NCI-H1105 (cell line): ENCODE measurements at places on chromosomes 16 and 17.

- no peak for DNase-seq
Observed at GRCh38 chr17:39757931-39758873, 20.5 kb downstream of the GRB7 start.

DNA sequence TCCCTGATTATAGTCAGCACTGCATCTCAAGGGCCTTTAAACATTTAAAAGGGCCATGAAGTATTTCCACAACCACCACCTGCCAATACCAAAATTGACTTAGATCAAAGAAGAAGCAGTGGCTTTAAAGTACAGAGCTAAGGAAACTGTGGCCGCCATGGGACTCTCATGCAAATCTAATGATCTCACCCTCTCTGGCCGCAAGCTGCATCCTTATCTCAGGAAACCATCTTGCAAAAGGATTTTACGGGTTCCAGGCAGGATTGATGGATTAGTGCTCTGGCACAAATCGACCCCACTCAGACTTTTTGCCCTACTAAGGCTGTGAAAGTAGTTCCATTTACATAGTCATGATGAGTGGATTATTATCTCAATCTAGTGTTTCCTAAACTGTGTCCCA, 22.6 kb downstream of the CDRT4 start:
- DNase-seq = no peak

- no peak for DNase-seq
Observed at GRCh38 chr16:54425681-54426552, 139.3 kb upstream of the IRX3 start.

DNA sequence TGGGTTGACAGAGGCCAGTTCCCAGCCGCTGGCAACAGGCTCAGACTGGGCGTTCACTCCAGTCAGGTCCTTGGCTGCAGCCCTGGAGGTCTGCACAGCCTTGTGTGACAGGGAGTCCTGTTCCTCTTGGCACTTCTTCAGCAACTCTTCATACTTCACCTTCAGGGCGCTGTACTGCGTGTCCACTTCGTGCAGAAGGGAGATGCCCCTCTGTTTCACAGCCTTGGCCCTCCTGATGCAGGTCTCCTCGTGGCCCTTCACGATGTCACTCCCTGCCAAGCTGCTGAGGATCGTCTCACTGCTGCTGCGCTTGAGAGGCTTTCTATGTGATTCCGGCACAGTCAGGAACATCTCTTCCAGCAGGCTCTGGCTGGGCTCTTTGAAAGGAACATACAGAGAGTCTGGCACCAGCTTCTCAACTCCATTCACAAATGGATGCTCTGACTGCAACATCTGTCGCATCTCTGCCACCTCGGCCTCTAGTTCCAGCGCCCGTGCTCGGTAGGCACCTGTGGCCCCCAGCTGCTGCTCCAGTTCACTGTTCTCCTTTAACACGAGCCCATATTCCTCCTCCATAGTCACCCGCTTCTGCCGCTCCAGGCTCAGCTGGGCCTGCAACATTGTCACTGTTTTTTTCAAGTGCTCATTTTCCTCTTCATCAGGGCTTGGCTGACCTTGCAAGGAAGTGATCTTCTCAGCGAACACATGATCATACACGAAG, 27.2 kb downstream of the CDR2 start:
- no peak for DNase-seq

DNA sequence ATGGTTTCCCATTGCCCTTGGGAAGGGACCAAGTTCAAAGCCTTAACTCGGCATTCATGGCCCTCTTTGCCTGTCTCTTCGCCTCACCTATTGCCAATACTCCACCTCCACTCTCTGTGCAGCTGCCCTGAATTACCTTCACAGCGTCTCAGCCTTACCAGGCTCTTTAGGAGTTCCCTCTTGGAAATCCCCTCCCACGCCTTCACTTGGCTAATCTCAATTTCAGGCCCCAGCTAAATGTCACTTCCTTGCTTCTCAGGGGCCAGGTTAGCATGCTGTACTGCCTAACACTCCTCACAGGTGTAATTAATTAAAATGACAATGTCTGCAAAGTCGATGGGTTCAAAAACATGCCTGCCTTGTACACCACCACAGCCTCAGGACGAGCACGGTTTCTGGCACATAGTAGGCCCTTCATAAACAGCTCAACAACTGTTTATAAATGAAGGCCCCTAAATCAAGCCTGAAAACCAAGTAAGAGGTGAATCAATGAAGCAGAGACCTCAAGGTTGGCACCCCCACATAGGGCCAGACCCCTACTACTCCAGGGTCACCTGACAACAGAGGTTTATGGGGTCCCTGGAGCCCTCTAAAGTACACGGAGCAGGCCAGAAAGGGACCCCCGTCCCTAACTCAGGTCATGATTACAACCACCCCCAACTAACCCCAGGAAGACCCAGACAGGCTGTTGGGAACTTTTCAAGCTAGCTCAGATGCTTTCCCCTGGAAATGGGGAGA, 11.2 kb upstream of the EEF2K start:
- no peak for DNase-seq

DNA sequence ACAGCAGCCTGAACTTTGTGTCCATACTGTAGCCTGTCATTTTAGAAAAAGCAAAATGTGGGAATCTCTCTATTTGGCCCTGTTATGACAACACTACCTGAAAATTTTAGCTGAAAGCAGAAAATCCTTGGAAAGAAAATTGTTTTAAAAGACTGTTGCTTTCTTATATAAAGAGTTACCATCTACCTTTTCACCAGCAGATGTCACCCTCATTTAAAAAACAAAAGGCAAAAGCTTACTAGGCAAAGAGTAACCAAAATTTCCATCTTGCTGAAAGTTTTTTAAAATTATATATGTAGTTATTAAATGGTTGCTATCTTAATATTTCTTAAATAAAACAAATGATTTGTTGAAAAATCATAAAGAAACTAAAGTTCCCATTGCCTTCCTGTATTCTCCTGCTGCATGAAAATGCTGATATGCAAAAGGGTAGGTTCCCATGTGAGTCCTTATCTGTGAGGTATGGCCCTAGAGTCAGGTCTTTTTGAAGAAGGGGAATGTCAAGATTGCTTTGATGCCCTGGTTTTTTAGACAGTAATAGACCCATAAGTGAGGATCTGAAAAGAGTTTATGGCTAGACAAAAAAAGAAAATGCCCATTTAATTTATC, 61.0 kb downstream of the TNRC6C start:
- peak; percentile 13 for DNase-seq

DNA sequence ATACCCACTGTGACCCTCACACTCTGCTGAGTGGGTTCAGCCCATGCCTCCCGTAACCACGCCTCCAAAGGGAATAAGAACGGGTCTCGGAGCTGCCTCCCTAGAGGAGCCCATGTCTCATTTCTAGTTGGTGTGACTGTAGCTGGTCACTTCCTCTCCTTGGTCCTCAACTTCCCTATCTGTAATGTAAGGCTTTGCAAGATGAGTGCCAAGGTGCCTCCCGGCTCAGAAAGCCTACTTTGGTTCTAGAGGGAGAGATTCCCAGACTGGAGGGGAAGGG, 20.8 kb downstream of the C16orf74 start:
- DNase-seq = no peak

- DNase-seq = peak; percentile 8
Observed at GRCh38 chr17:9928601-9929333, 23.7 kb upstream of the RCVRN start.

GRCh38 chr17:78345172-78345571, 14.7 kb downstream of the SOCS3 start:
- DNase-seq = no peak

GRCh38 chr17:5883775-5884665, 186.2 kb upstream of the WSCD1 start:
- no peak for DNase-seq

DNA sequence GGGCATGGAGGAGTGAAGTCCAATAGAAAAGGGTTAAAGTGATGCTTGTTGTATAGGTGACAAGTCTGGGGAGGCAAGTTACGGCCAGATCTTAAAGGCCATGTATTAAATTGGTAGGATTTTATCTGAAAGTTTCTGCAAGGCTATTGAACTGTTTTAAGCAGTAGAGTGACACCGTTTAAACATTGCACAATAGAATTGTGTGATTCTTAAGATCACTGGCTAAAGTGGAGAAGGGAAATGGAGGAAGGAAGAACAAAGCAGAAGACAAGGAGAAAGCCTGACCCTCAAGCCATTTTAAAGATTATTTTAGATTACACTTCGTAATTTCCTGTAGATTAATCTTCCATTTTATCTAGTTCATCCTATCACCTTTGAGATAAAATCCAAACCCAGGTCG, 5.6 kb upstream of the MPHOSPH6 start:
- no peak for DNase-seq

GRCh38 chr16:65349626-65350025, 227.8 kb upstream of the CDH11 start:
- DNase-seq = no peak

GRCh38 chr17:83050651-83051395, 28.6 kb upstream of the METRNL start:
- DNase-seq = no peak

DNA sequence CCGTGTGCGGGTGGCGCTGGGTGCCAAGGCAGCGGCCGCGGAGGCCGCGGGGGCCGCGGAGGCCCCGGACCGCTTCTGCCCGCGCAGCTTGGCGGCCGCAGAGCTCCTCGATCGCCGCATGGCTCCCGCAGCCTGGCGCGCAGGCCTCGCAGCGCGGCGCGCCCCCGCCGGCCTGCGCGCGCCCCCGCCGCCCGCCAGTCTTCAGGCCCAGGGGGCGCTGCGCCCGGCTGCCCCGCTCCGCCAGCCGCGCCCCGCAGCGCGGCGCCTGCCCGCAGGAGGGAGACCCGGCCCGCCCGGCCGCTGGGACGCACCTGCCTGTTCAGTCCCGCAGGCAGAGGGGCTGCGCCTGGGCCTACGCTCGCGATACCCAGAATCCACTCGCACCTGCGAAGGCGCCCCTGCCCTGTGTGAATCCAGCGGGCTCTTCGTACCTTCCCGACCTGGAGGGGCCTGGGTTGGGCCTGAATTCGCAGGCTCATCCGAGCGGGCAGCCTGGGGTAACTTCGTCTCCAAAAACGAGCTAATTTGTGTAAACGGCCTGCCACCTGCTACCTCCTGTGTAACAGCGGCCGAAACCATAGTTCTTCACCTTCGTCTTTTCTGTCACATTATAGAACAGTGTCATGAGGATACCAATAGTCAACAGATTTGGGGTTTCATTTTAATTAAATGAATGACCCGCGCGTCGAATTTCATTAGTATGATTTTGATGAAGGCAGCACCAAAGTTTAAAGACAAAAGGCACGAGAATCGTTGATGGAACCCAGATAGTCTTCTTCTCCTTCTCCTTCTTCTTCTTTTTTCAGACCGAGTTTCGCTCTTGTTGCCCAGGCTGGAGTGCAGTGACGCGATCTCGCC, at the start of gene CENPV:
Gene CENPV (minus strand): TSS at position 153 of the 858 bp plus-strand sequence. CDS start 33 bp downstream, at position 120.
- peak; percentile 59 for DNase-seq
